ENCODE measurements at places on chromosomes 13 and 19. TPM values are rescaled to one million over a fixed set of nuclear protein-coding genes. Genes with fewer than 3 reads are reported as not detected.

DNA sequence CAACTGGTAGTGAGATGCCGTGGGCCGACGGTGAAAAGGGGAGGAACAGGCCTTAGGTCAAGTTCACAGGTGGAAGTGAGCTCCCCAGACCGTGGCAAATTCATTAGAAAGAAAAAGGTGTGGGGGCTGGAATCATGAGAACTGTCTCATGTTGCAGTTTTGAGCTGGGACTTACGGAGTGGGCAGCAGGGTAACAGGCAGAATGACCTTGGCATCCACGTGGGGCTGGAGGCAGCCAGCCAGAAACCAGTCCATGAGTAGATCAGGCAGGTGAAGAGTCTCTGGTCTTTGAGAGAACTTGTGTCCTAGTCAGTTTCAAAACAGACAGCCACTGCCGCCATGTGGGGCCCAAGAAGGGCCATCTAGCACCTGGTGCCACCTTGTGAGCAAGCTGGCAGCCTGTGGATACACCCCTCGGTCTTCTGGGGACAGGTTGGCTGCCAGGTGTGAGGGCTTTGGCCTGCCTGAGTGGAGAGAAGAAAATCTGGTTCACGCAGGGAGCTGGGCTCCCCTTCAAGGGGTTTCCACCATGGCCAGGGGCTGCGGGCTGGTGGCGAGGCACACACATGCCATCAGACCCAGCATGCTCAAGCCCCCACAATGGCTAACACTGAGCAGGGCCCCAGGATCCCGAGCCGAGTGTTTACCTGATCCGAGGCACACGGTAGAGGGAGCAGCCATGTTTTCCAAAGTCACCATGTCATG lies 23.9 kb downstream of the TSSK6 start:
- no peak for DNase-seq

DNA sequence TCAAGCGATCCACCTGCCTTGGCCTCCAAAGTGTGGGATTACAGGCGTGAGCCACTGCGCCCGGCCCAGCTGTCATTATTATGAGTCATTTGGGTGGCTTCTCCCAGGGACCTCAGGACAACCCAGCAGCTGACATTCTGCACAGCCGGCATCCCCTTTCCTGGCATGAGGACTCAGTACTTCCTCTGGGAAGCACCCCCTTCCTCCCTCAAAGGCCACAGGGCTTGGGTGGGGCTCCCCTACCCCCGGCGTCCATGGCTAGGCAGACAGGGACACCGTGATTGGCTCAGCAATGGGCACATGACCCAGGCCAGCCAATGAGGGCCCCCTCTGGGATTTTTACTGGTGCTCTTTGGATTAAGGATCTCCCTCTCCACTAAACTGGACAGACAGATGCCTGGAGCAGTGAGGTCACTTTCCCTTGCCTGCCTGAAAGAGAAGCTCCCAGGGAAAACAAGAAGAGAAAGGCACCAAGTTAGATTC lies 6.0 kb downstream of the KANK2 start:
- no peak for DNase-seq

SYCN gene
- not detected for total RNA-seq

KLF1 gene
- 0.89 TPM for total RNA-seq

PSG6 gene
- not detected for total RNA-seq

ITGBL1 gene
- total RNA-seq = not detected

DNA sequence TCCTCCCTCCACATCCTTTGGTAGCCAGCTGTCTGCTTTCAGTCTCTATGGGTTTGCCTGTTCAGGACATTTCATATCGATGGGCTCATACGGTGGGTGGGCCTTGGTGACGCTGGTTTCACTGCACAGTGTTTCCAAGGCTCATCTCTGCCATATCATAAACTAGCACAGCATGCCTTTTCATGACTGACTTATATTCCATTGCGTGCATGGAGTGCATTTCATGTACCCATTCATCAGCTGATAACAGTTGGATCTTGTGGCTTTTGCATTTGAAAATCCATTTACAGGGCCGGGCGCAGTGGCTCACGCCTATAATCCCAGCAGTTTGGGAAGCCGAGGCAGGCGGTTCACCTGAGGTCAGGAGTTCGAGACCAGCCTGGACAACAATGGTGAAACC lies 69.9 kb downstream of the TDRD12 start:
- DNase-seq = no peak

GRCh38 chr13:100715604-100716003 lies 41.0 kb upstream of the TMTC4 start:
- DNase-seq = no peak

DNA sequence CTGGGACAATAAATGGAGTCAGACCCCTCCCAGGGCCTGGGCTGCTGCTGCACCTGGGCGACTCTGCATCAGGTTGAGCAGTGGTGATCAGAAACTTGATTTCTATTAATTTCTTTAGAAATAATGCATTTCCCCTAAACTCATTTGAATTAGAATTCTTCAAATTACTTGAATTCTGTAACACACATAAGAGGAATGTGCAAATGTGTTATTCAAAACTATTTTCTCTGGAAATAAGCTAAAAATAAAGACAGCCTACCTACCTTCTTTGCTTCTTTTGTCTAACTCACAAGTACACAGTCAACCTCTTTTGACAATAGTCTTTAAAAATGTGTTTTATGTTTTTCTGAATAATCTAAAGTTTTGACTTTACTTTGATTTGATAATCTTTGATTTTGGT lies 433.0 kb downstream of the KLF12 start:
- no peak for DNase-seq

GRCh38 chr19:13020002-13020414 lies 24.7 kb downstream of the NFIX start:
- DNase-seq = no peak

GRCh38 chr13:97278435-97279411 lies 56.6 kb downstream of the MBNL2 start:
- no peak for DNase-seq

PSG1 gene
- not detected for total RNA-seq

Measured in natural killer cell treated with Interleukin-12 subunit alpha and Interleukin-12 subunit beta and Interleukin-15 and Interleukin-18, amount 100 ng/mL, for 72 hours (primary cell).